ENCODE measurements at places on chromosomes 2 and 18.

GRCh38 chr2:191818725-191819350, 28.1 kb downstream of the CAVIN2 start:
- DNase-seq, result no peak

DNA sequence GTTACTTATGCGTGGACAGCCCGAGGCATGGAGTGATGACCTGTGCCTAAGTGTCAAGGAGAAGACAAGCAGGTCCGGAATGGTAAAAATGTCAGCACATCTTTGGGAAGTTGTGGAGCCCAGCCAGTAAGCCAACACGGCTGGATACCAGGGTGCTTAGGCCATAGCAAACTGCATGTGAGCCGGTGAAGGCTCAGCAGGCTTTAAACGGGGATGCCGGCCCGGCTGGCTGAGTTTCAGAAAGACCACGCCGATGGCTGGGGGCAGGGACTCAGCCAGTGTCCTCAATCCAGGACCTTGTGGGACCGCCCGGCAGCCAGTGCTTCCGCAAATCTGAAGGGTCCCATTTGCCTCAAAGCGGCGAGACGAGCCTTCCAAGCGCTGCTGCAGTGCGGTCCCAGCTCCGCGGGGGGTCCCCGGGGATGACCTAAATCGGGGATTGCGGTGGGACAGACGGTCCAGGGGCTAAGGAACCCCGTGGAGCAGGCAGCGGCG, 946 bp upstream of the AGAP1 start:
- no peak for DNase-seq

- no peak for DNase-seq
Observed at GRCh38 chr2:195456771-195457170, 200.3 kb upstream of the SLC39A10 start.

GRCh38 chr2:207724113-207724512, 12.7 kb downstream of the CCNYL1 start:
- DNase-seq, result no peak

DNA sequence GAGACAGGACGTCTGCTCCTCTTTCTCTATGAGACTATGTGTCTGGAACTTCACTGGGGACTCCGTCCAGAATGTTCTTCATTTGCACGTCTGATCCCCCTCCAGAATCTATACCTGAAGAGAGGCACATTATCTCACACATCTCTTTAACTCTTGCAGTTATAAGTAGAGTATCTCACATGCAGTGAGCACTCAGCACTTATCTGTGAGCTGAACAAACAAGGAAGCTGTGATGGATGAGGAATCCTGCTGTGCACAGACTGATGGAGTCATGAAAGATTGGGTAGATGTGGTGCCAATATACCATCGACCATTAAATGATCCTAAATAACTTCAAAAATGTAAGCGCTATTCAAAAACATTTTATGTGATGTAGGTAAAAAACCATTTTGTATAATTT, 888.3 kb upstream of the CELF4 start:
- DNase-seq, result no peak

GRCh38 chr18:55491616-55492015, 96.4 kb downstream of the TCF4 start:
- no peak for DNase-seq

GRCh38 chr2:214504599-214505376, 93.9 kb downstream of the VWC2L start:
- DNase-seq, result no peak

- DNase-seq, result no peak
Observed at GRCh38 chr2:82740527-82740926, 1718.6 kb downstream of the SUCLG1 start.

DNA sequence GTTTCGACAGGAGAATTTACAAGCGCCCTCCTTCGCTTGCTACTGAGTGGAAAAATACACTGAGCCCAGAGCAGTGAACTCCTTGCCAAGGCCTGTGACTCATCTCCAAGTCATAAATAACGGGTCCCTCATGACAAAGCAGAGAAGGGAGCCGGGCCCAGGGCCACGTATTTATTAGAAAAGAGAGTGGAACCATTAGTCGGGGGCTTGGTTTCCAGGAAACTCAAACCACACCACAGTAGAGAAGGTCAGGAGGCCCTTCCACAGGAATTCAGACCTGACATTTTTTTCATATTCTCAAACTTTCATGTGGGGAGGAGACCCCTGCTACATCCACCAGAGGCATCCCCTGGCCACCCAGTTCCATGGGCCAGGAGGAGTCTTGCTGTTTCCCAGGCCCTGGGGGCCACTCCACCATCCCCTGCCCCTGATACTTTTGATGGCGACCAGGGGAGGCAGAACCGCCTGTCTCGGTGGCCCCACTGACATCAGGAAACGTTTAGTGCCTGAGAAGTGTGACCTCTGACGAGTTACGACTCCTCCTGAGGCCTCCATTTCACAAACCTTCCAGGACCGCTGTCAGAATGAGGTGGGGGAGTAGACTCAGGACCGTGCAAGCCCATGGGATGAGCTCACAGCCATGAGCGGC, 289.7 kb downstream of the DYSF start:
- no peak for DNase-seq

DNA sequence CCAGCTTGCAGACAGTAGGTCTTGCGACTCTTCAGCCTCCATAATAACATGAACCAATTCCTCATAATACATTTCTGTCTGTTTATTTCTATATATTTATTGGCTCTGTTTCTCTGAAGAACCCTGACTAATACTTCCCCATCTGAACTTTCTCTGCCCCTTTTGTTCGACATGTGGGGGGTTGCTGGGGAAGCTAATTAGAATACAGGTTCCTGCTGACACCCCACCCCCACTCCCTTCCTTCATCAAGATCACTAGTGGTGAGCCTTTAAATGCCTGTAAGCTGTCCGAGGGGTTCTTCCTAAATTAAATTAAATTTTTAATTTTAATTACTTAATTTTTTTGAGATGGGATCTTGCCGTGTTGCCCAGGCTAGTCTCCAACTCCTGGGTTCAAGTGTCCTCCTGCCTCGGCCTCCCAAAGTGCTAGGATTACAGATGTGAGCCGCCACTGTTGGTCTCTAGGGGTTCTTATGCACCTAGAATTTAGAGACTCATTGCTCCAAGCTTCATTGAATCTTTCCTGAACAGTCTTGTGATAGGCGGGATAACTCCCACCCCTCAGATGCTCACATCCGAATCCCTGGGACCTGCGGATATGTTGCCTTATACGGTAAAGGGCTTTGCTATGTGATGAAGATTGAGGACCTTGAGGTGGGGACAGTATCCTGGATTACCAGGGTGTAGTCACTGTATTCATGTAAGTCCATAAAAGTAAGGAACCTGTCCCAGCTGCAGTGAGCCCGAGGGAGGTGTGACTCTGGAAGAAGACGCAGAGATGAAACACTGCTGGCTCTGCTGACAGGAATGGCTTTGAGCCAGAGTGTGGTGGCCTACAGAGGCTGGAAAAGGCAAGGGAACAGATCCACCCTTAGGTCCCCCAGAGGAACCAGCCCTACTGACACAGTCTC, 26.2 kb downstream of the HPCAL1 start:
- no peak for DNase-seq

- DNase-seq, result no peak
Observed at GRCh38 chr2:129388870-129389269, 590.6 kb upstream of the RAB6C start.

DNA sequence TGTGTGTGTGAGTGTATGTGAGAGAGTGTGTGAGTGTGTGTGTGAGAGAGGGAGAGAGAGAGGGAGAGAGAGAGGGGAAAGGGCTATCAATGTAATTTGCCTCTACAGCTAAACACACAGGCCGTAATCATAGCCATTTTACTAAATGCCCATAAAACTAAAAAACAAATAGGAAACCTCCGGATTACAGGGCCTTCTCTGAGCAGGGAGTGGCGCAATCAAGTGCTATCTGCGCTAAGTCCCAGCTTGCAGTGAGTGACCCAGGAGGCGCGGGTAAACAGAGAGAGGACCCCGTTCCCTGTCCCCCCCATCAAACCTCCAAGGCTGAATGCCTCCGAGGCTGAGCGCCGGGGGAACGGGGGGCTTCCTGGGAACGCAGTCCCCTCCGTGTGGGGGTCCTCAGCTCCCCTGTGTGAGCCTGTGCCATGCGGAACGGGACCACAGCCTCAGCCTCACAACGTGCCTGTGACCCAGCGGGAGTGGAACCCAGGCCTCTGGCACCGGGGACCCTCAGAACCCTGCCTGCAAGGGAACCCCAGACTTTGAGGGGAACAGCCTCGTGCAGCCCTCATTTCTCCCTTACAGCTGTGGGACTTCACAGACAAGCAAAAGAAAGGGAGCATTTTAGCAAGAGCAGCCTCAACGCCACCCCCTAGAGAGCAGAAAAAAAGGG, 54.7 kb upstream of the ID2 start:
- no peak for DNase-seq

GRCh38 chr2:86541334-86541733, 21.9 kb downstream of the CHMP3 start:
- no peak for DNase-seq

DNA sequence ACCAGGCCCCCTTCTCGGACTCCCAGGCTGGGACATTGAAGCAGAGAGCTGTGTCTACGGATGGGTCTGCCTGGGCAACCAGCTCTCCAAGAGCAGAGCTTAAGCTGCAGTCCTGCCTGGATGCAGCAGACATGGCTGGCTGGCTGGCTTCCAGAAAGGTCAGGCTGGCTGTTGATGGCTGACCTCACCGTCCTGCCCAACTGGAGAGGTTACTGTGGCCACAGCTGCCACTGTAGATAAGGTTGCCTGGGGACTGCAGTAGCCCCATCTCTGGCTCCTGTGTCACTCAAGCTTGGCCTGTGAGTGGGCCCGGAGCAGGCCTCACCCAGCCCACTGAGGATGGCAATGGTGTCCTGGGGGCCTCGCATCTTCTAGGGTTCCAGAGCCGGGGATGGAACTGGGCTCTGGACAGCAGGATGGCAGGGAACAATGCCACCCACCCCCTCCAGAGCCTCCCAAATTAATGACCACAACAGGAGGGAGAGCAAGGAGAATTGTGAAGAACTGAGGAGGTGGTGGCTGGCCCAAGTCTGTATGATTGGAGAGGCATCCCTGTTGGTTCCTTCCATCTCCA, 37.0 kb upstream of the FOSL2 start:
- no peak for DNase-seq

DNA sequence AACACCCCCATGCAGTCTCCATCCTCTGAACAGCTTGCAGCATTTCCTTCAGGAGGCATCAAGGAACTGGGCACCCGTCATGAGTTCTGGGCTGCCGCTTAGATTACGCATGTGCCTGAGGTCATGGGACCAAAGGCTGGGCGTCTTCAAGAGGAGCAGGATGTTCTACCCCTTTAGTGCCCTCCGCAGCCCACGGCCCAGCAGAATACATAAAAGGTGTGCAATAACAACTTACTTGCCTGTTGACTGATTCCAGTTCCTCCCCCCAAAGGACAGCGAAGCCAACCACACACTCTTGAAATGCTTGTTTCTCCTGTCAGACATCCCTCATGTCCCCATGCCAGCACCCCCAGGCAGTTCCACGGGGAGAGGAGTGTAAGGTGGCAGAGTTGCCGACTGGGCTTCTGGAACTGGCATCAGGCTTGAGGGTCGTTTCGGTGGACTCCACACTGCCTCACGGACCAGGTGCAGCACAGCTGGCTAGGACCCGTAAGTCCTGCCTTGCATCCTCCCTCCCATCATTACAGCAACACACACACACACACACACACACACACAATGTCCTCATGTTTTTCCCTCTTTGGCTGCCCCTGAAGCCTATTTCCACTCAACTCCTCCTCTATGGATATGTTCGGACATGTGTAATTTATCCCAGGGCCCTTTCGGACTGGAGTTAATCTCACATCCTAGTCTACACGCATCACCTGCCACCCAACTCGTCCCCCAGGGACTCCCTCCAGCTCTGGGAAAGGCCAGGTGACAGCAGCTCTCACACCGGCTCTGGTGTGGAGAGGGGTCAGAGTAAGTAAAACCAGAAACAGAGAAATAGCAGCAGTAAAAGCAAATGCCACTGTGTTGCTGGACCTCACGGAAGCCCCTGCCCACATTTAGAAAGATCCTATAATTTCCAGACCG, 200.7 kb downstream of the BCL11A start:
- DNase-seq, result no peak

DNA sequence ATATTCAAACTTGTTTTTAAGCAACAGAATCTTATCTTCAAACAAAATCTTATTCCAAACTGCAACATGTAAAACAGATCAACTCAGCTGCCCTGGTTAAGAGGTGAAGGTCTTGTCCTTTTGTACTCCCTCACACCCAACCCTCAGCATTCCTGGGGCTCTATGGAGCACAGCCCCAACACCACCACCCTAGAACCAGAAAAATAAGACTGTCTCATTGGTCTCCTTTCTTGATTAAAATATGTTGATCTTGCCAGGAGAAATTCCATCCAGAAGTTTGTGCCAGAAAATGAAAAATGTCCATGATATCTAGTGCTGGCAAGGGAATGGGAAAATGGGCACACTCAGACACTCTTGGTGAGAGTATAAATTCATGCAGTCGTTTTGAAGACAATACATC, 62.1 kb upstream of the TMEM17 start:
- DNase-seq, result no peak

- DNase-seq, result no peak
Observed at GRCh38 chr18:46060359-46060841, 11.7 kb downstream of the PSTPIP2 start.

DNA sequence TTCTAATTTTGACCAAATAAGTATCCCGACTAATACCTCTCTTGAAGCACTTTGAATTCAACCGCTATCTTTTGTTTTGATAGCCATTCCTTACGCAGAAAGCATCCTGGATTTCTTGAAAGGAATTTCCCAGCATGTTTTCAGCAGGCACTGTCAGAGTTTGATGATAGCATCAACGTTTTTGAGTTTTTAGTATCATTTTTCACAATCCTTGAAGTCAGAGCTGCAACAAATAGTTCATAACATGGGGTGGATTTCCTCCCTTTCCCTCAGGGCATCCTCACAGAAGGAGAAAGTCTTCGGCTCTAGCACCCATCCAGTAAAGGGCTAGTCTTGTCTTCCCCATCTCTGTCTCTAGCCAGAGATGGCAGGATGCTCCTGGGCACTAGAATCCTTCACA, 46.2 kb downstream of the ANKRD44 start:
- DNase-seq, result no peak

- DNase-seq, result no peak
Observed at GRCh38 chr2:216920937-216921456, 61.1 kb upstream of the TNP1 start.

DNA sequence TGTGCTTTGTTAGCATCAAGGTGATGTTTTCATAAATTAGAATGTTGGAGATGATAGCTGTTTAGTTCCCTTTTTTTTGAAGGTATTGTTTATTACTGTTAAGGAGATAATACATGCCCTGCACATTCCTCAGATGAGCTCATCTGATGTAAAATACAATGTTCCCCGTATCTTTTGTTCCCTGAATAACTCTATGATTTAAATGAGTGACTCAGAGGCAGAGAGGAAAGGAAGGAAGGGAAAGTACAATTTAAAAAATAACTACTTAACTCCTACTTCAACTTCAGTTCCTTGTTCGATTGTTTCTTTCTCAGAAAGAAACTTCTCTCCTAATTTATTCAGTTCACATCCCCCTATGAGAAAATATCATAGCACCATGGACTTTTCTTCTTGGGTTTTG, 208.7 kb downstream of the KCNE4 start:
- DNase-seq, result no peak

Data from activated CD4-positive, alpha-beta T cell treated with anti-CD3 and anti-CD28 coated beads, Interleukin-2, amount 50 U/mL, for 4 hours (primary cell).